ENCODE measurements at places on chromosomes 7 and 10.

DNA sequence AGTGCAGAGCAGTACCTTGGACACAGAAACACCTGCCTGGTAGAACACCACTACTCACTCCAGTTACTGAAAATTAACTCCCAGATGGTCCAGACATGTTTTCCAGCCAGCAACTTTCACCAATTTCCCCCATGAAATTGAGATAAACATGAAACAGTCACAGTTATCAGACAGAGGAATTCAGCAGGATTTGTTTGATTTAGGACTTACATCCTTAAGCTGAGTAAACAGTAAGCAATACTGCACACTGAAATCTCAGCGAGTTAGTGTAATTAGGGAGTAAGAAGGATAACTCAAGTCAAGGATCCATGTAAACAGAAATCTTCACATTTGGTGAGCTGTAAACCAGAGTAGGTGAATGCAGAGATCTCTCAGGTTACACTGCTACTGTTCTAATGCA, 353.5 kb downstream of the ELMO1 start:
- no peak for DNase-seq

DNA sequence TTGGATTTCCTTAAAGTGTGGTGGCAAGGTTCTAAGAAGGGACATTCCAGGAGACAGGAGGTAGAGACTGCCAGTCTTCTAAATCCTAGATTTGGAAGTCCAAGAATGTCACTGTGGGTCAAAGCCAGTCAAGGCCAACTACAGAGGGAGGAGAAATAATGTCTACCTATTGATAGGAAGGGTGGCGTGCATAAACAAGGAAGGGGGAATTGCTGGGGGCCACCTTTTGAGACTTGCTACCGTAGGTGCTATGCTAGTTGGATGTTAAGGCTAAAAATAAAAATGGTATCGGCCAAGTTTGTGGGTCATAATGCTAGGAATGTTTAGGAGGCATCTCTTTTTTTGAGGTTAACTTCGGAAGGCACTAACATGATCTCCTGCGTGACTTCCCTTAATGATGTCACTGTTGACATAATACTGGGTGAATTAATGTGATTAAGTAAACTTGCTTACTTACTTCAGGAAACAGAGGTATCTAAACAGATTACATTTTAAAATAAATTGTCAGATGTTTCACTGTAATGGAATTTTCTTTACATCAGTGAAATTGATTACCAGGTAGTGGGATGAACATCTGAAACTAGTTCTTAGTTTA, 4.8 kb downstream of the BTRC start:
- DNase-seq: no peak

DNA sequence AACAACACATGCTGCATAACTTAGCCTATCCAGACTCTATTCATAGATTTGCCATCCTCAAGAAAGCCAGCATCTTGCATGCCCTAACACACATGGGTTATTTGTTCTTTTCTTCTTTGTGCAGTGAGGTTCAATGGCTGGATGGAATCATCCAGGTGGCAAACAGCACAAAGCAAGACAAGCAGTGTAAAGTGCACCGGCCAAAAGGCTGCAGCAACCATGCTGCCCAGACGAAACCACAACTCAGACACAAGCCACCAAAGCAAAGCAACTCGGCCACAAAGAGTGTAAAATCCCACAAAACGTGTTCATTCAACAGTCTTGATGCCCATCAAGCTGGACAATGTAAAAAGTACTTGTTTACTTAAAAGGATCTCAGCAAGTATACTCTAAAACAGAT, 76.9 kb downstream of the PIP4K2A start:
- no peak for DNase-seq

DNA sequence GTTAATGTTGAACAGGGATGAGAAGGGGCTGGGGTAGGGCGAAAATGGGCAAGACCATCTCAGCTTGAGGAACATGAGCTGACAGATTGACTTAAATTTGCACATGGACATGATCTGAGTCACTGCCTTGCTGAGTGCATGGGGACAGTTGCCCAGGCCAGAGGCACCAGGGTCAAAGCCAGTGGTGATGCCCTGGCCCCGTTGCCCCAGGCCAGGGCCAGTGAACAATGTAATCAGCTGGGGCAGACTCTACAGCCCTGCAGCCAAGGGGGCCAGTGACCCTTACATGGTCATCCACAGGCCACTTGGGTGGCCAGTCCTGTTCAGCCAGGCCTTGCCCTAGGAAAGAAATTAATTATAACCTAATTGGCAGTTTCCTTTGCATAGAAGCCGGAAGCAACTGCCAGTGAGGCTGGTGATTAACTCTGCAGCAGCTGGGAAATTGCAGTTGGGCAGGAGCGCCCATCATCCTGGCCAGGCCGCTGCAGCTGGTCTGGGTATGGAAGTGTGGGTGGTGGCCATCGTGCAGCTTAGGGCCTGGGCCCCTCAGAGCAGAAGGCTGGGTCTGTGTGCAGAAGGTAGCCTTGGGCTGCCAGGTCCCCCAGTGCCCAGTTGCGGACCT, 9.6 kb downstream of the RET start:
- no peak for DNase-seq

DNA sequence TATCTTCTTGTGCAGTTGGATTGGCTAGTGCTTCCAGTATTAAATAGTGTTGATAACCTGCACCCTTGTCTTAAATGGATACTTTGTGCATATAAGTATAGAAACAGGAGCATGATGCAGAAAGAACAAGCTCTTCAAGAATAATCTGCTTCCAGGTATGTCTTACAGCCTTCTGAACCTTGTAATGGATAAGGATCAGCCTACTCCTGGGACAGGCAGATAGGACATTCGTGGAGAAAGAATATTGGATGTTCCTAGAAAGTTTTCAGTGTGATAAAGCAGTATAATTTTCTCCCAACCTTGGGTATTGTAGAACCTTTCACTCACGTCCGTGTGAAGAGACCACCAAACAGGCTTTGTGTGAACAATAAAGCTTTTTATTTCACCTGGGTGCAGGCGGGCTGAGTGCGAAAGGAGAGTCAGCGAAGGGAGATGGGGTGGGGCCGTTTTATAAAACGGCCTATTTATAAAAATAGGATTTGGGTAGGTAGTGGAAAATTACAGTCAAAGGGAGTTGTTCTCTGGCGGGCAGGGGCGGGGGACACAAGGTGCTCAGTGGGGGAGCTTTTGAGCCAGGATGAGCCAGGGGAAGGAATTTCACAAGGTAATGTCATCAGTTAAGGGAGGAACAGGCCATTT, 27.2 kb downstream of the C1GALT1 start:
- DNase-seq: no peak

GRCh38 chr7:139915864-139916716, 87.0 kb downstream of the TBXAS1 start:
- DNase-seq: no peak

- peak; percentile 7 for DNase-seq
Measured at GRCh38 chr10:122298598-122299301, 27.7 kb downstream of the BTBD16 start.
